ENCODE measurements at places on chromosomes 3 and 15. TPM values are rescaled to one million over a fixed set of nuclear protein-coding genes. Genes with fewer than 3 reads are reported as not detected.

Gene GMPS
- 144 TPM for total RNA-seq

Gene KLF13
- total RNA-seq: 137 TPM

DNA sequence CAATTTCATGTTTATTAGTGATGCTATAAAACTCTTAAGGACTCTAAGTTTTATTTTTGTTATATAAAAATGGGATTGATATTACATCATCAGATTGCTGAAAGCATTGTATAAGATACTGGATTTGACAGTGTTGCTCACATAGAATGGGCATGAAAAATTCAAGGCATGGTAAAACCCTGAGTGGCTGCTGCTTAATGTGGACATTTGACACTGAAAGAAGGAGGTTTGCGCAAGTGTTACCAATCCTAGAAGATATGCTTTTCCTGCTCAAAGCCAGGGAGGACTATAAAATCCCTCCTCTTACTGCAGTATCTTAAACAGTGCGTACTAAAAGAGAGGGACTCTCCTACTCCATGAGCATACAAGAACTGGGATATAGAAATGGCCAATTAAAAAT, 65.8 kb upstream of the PTX3 start:
- DNase-seq: no peak

DNA sequence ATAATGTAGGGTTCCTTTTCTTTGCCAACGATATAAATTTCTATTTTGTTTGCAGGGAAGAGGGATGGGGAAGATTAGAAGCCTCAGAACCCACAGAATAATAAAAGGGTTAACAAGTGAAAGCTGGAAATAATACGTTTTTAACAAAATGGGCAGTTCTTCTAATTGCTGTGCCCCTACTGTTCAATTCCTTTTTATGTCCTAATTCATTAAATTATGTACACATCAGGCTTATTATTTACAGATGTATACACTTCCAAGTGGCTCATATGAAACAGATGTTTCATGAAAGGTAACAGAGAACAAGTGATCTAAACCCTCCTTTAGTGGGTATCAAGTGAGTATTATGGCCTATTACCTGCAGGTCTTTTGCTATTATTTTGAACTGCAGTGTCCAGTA, 16.2 kb downstream of the RARB start:
- DNase-seq: no peak

DNA sequence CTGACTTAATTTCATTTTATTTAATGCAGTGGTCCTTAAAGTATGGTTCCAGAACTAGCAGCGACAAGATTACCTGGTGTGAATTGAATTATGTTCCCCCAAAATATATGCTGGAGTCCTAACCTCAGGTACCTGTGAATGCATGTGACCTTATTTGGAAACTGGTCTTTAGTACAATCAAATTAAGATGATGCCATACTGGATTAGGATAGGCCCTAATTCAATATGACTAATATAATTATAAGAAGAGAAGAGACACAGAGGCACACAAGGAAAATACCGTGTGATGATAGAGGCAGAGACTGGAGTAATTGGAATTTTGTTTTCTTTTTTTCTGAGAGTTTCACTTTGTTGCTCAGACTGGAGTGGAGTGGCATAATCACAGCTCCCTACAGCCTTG, 12.6 kb upstream of the SPATA16 start:
- no peak for DNase-seq

DNA sequence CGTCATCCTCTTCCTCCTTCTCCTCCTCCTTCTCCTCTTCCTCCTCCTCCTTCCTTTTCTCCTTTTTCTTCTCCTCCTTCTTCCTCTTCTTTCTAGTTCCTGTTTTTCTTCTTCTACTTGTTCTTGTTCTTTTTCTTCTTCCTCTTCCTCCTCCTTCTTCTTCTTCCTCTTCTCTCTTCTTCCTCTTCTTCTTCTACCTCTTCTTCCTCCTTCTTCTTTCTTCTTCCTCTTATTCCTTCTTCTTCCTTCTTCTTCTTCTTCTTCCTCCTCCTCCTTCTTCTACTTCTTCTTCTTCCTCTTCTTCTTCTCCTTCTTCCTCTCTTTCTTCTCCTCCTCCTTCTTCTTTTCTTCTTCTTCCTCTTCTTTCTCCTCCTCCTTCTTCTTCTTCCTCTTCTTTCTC, 310.2 kb upstream of the LMCD1 start:
- DNase-seq: no peak

Gene PDIA5
- total RNA-seq: 28.9 TPM

DNA sequence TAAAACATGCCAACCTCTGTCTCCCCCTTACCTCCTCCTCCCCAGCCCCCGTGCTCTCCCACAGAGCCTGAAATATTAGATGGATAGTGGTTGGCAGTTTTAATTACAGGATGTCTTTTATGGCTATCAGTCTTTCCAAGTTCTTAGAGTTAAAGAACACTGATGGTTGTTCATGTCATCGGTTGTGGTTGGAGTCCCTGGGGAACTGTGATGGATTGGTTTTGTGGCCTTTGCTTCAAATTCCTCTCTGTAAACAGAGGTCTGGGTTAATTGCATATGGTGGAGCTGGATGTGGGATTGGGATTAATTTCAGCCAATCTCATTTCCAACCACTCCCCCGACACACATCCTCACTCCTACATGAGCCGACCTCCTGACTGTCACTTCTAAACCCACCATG, 164.5 kb upstream of the PROK2 start:
- no peak for DNase-seq

- no peak for DNase-seq
Measured at GRCh38 chr3:128498901-128499530, 6.0 kb upstream of the GATA2 start.

DNA sequence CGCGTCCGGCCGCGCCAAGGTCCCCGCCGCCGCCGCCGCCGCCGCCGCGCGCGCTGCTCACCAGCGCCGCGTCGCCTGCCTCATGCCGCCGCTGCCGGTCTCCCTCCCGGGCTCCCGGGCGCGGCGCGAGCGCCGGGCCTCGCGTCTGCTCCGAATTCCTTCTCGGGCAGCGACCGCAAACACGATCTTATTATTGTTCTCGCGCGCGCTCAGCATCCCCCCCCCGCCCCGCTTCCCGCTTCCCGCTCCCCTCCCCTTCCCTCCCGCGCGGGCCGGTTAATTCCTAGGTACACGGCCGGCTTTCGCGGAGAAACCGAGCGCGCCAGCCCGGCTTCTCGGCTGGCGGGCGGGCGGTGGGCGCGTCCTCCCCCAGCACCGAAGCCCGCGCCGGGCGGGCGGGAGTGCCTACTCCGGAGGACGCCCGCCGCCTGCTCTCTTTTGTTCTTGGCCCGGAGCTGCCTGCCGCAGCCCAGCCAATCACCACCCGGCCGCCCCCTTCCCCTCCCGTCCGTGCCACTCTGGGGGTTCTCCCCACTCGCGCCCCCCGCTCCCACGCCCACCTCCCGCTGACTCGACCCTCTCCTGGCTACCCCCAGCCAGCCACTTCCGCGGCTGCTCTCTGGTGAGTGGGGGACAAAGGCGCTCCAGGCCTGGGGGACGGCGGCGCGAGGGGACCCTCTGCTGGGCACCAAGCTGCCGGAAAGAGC, at the start of gene HDGFL3:
Gene HDGFL3 (minus strand): TSS at position 164 of the 707 bp plus-strand sequence. CDS start 409 bp downstream, outside the sequence.
- DNase-seq: peak; percentile 38

Gene AADACL2
- total RNA-seq: not detected

Gene EFHB
- total RNA-seq: 0.24 TPM

Gene CHRFAM7A
- not detected for total RNA-seq

DNA sequence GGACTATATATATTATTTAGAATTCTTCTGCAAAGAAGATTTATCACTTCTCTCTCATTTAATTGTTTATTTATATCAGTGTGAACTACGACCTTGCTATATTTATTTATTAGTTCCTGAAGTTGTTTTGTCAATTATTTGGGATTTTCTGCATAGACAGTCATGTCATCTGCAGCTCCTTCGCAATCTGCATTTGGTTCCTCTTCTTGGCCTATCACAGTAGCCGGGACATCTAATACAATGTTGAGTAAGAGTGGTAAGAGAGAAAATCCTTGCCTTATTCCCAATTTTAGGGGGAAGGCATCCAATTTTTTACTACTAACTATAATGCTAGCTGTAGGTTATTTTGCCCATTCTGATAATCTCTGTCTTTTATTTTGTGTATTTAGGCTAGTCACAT, 39.4 kb downstream of the FOXL2 start:
- DNase-seq: no peak

Gene MFAP1
- total RNA-seq: 46.6 TPM

Gene XYLB
- 9.9 TPM for total RNA-seq

Gene NEK11
- total RNA-seq: 1.2 TPM

DNA sequence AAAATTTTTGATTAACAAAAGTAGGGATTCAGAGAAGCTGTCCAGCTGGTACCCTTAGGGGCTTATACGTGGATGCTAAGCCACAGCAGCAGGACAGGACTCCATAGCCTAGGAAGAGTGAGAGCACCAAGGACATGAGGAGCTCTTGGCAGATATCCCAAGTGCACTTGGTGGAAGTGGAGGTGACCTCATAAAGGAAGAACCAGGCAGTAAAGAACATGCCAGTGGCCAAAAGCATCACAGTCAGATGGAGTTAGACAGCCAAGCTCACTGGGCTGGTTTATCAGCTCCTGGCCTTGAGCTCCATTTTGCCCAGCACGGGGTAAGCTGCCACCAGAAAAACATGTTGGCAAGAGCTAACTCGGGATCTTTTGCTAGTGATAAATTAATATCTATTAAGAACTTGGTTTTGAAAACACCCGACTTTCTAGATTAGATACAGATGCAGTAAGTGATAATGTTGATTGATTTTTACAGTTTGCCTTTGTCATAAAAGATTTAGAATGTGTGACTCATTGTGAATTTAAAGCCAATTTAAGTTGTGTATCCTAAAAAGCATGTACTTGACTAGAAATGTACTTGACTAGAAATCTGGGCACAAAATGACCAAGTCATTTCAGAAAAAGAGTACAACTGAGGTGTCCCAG, 108.0 kb downstream of the CMSS1 start:
- DNase-seq: no peak

DNA sequence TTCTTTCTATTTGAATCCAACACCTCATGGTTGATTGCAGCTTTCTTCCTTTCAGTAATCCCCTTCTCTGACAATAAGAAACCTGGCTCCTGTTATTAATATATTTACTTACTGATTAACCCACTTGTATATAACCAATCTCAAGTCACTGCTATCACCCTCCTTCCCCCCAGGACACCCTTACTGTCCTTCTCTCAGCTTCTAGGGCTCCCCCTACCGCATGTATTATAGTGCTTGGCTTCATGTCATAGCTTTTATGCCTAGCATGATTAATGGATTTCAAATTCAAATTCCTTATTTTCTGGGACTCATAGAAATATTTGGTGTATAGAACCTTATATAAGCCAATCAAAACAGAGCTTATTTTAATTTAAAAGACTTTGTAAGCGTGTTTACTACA, 75.7 kb upstream of the BNIP2 start:
- no peak for DNase-seq

Gene AGTR1
- total RNA-seq: not detected

DNA sequence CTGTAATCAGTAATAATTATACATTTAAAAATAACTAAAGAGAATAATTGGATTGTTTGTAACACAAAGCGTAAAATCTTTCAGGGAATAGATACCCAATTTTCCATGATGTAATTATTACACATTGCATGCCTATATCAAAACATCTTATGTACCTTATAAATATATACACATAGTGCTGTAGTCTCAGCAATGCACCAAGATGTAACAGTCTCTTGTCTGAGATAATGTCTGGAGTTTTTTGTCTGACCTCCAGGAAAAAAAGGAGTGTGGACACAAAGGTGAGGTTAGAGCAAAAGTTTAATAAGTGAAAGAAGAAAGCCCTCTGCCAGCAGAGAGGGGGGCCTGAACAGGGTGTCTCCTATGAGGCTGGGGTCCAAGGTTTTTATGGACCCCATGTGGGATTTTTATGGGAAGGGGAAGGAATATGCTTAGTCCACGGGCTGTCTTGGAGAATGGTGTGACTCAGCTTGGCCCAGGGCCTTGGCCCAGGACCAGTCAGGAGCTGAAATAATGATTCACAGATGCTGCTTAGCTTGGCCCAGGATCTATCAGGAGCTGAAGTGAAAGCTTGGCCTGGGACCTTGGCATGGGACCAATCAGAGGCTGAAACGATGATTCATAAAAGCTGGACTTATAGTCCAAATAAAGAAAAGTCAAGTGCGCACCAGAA, 545.0 kb downstream of the ZPLD1 start:
- no peak for DNase-seq

DNA sequence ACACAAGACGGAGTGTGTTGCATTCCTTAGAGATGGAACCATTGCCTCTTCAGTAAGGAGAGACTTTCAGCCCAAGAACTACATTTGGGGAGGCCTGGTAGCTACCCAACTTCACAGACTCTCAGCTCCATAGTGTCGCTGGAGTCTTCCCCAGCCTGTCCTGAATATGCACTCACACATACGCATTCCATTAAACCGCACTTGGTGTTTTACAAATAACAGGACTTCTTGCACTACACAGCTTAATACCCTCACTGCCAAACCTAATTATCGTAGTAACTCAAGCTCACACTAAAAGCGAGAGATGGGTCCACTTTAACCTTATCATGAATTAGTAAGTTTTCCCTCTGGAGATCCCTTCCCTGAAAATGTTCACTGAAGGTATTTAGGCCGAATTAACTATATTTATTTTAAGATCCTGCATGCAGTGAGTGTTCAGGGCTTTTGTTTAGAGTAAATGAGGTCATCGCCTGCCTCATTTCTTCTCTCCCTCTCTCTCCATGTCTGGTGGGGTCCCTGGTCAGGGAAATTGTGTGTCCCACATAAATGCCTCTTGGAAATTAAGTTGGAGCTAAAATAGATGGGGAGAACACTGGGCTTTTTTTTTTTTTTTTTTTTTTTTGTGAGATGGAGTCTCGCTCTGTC, 171.9 kb downstream of the FAM43A start:
- no peak for DNase-seq

DNA sequence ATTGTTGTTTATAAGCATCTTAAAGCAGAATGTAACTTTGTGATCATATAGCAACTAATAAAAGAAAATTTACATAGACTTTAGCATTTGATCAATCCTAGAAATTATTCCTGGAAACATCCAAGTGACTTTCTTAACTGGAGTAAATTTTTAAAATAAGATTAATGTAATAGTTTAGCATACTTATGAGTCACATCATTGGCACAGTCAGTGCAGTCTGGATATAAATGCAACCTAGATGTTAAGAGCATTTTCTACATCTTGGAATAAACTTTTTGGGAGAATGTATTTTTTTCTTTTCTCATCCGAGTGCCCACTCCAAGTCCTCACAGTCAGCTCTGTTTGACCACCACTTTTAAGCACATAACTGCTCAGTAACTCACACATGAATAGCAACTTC, 324.6 kb upstream of the PLSCR5 start:
- no peak for DNase-seq

- no peak for DNase-seq
Measured at GRCh38 chr3:8562081-8562595, 60.5 kb downstream of the LMCD1 start.

Gene RTP1
- not detected for total RNA-seq

Gene UCN2
- total RNA-seq: not detected

Data from activated T-helper 1 cell treated with anti-CD3 and anti-CD28 coated beads, Interleukin-12 subunit alpha, Interleukin-12 subunit beta, Interleukin-2, Interleukin-4 antibody, amounts not matched to agents 30 ng/mL and 10 ng/mL and 1 ng/mL, durations not matched to agents 14 hours and 24 hours and 36 hours (primary cell).